ENCODE measurements at places on chromosomes 16 and 17. TPM values are rescaled to one million over a fixed set of nuclear protein-coding genes. Genes with fewer than 3 reads are reported as not detected.

DNA sequence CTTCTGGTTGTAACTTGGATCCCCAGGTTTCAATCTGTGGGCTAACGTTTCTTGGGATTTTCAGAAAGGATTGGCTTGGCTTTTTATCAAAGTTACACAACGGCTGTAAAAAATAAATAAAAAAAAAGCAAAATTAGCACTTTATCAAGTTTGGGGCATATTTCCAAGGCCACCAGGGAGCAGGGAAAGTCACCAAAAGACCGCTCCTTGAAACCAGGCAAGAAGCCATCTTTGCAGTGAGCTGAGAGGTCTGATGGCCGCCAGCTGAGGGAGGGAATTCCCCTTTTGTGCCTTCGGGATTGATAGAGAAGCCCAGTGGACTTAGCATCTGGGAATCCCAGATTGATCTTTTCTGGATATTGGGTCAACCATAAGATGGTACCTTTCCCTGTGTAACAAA lies 192.2 kb downstream of the WWOX start:
- DNase-seq = no peak

GRCh38 chr17:9364837-9365430 lies 210.7 kb downstream of the STX8 start:
- no peak for DNase-seq

- DNase-seq = no peak
These were observed 21.6 kb upstream of the ATP2A3 start for GRCh38 chr17:3985846-3986245.

GRCh38 chr17:8327303-8327649 lies 12.4 kb upstream of the ODF4 start:
- DNase-seq = no peak

DNA sequence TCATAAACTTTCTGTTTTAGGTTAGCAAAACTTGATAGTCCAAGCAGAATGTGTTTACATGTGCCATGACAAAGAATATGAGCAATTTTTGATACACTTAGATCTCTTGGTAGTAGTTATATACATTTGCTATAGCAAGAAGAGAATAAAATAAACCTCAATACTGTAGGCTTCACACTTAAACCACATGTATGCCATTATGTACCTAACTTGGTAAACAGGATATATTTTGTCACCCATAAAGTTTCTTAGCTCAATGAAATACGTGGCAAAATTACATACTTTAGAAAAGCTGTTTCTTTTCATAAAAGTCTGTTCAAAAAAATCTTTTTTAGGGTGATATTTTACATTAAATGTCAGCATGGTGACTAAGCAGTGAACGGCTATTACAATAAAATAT lies 184.7 kb downstream of the MYO1D start:
- no peak for DNase-seq

DNA sequence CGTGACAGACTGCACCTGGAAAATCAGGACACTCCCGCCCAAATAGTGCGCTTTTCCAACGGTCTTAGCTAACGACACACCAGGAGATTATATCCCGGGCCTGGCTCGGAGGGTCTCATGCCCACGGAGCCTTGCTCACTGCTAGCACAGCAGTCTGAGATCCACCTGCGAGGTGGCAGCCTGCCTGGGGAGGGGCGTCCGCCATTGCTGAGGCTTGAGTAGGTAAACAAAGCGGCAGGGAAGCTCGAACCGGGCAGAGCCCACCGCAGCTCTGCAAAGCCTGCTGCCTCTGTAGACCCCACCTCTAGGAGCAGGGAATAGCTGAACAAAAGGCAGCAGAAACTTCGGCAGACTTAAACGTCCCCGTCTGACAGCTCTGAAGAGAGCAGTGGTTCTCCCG lies 5.1 kb downstream of the GALNS start:
- DNase-seq = no peak

DNA sequence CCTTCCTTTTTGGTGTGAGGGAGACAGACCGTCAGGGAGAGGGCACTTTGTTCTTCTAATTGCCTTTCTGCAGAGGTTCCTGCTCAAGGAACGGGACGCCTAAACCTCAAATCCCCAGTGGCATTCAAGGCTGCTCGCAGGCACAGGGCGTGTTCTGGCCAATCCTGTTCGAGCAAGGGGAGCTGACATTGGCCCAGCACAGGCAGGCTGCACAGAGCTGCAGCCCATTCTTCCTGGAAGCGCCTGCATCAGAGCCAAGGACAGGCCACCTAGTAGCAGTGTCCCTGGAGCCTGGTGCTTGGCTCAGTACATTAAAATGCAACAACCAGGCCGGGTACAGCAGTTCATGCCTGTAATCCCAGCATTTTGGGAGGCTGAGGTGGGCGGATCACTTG lies 72.2 kb upstream of the CREBBP start:
- no peak for DNase-seq

DNA sequence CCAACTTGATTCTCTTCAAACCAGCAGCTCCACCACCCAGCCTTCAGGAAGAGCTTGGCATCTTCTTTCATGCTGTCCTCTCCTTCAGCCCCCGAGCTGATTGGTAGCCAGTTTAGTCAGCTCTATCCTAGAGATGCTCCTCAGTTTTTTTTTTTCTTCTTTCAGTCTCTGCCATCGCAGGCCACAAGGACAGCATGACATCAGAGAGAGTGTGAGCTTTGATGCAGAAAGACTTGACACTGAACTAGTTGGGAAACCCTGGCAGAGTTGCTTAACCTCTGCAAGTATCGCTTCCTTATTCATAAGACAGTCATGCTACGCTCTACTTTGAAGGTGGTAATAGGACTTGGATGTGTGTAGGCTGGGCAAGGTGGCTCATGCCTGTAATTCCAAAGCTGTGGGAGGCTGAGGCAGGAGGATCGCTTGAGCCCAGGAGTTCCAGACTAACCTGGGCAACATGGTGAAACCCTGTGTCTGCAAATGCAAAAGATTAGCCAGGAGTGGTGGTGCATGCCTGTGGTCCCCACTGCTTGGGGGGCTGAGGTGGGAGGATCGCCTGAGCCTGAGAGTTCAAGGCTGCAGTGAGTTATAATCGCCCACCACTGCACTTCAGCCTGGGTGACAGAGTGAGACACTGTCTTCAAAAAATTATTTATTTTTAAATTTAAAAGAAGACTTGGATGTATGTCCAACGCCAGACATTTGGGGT lies 2.6 kb downstream of the CD300LB start:
- DNase-seq = no peak

GFOD2 gene
- total RNA-seq = 86.7 TPM

CD300LB gene
- not detected for total RNA-seq

LRRC46 gene
- 1.3 TPM for total RNA-seq

OR4D1 gene
- total RNA-seq = not detected

CENPX gene
- total RNA-seq = 59.9 TPM

TEKT1 gene
- total RNA-seq = not detected

Measured in glutamatergic neuron (in vitro differentiated cells).